ENCODE measurements at places on chromosomes 16 and 17.

DNA sequence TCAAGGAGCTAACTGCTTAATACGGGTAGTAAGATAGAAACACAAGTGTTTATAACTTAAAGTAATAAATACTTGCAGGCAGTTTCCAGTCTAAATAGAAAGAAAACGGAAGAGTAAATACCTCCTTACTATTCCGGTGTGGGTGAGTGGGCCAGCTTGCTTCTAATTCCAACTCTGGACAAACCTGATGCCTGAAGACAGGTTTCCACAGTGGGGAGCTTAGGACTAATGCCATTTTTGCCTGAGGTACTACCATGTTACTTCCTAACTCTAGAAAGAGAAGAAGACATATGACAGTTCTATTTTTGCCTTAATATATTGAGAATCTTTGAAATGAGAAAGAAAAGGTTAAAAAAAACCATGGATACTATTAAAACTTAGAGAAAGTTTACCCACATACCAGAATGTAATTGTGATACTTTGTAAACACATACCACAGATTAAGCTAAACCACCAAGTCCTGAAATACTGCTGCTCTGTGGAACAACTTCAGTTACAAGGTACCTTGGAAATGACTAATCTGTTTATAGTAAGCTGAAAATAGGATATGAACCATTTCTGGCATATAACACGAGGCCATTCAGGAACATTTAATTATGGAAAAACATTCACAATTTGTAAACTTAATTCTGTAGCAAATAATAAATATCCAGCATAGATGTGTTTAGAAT, 70.2 kb downstream of the ZZEF1 start:
- no peak for DNase-seq

GRCh38 chr17:36092230-36092629, 2.3 kb upstream of the CCL3 start:
- DNase-seq = no peak

- no peak for DNase-seq
Observed at GRCh38 chr16:89324056-89325010, 106.8 kb downstream of the ZNF778 start.

- no peak for DNase-seq
Observed at GRCh38 chr17:40284085-40284713, 3.5 kb upstream of the CDC6 start.

DNA sequence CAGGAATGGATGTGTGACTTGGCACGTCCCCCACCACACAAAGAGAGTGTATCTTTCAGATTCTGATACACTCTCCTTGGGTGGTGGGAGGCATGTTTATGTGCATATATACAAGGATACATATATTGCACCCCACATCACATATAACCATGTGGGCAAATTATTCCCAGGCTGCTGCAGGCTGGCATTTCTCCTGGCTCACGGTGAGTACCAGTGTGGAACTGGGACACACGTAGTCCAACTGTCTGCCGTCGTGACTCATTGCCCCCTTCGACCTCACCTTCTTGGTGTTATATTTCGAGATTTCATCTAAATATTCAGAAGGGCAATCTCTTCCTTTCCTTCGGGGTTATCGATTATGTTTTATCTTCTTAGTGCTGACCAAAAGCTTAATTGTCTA, 24.4 kb downstream of the ARHGAP44 start:
- no peak for DNase-seq
